Esophagus squamous epithelium (tissue), 5 donors: ENCODE measurements at places on chromosomes 7 and 10.

DNA sequence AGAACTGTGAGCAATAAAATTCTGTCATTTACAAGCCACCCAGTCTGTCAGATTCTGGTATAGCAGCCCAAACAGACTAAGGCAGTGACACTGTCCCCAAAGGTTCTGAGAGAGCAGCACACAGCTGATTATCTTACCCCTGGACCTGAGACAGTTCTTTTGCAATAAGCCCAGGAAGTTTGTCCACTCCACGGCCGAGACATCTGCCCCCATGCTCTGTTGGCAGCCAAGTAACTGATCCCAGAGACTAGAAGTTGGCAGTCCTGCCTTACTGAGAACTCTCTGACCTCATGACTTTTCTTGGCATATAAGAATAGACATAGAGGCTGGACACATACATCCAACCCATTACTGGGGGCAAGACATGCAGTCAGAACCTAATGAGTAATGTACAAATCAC is 243.0 kb upstream of the GRB10 start:
- no peak for DNase-seq
- no peaks in the 10 kb centered on the region for H3K4me1 ChIP-seq
- H3K27ac ChIP-seq = no peak overlapping the region
- no peak overlapping the region for H3K4me3 ChIP-seq

- no peak overlapping the region for H3K4me3 ChIP-seq
- H3K4me1 ChIP-seq = peaks cover 12% of the 10 kb centered on the region
- no peak overlapping the region for H3K27ac ChIP-seq
- no peak for DNase-seq
Measured at GRCh38 chr10:104251443-104251842, 3.2 kb upstream of the GSTO1 start.

DNA sequence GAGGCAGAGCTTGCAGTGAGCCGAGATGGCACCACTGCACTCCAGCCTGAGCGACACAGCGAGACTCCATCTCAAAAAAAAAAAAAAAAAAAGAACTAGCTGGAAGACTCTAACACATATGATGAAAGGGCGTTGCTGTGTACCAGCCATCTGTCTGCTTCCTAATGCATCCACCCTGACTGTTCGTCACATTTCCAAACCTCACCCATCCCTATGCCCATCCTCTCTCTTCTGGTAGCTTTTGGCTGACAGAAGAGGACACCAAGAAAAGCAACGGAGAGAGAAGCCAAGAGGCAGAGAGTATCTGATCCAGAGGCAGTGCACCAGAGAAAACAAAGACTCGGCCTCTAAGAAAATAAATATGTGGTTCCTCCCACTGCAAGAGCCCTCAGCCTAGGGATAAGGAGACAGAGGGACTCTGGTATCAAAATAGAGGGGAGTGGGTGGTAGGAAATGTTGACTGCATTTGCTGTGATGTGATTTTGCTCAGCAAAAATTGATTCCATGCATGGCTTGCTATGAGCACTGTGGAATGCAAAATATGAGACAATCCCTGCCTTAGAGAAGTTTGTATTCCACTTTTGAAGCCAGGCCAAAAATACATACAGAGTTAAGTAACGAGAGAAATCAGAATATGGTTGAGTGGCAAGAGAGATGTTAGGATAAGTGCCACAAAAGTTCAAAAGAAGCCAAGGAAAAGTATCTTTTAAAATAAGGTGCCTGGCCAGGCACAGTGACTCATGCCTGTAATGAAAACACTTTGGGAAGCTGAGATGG is 100.8 kb upstream of the STK17A start:
- no peak overlapping the region for H3K4me3 ChIP-seq
- DNase-seq = no peak
- H3K36me3 ChIP-seq = no peaks in the 10 kb centered on the region
- no peaks in the 10 kb centered on the region for H3K27me3 ChIP-seq
- no peaks in the 10 kb centered on the region for H3K4me1 ChIP-seq

- no peaks in the 10 kb centered on the region for H3K27me3 ChIP-seq
- no peak overlapping the region for H3K4me3 ChIP-seq
- no peak for DNase-seq
- H3K27ac ChIP-seq = peak overlapping the region; percentile 29
Measured at GRCh38 chr10:59682986-59683937, 26.4 kb downstream of the SLC16A9 start.

DNA sequence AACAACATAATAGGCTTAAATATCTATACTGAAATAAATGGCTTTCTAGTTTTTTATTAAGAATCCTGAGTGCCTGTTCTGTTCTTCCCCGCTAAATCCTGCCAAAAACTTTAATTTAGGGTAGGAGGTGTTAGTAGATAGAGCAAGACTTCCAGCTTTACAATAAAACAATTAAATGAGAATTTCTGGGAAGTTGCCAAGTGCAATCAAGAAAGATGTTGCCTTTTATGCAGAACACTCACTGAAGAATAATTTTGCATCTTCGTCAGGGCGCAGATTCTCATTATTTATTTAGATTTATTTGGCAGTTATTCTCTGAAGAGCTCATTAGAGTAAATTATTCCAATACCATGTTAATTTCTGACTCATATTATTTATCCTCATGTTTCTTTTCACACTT is 103.2 kb upstream of the GPR141 start:
- no peak for DNase-seq
- no peaks in the 10 kb centered on the region for H3K27me3 ChIP-seq
- H3K36me3 ChIP-seq = no peaks in the 10 kb centered on the region
- H3K4me1 ChIP-seq = no peaks in the 10 kb centered on the region

- H3K36me3 ChIP-seq = peaks cover 21% of the 10 kb centered on the region
- H3K4me1 ChIP-seq = peaks cover 4% of the 10 kb centered on the region
- H3K27ac ChIP-seq = no peak overlapping the region
- H3K27me3 ChIP-seq = no peaks in the 10 kb centered on the region
- no peak overlapping the region for H3K4me3 ChIP-seq
- DNase-seq = no peak
Measured at GRCh38 chr7:23520582-23520981, 11.2 kb downstream of the TRA2A start.
